Natural killer cell treated with Interleukin-12 subunit alpha and Interleukin-12 subunit beta and Interleukin-15 and Interleukin-18, amount 100 ng/mL, for 72 hours (primary cell): ENCODE measurements at places on chromosomes 4 and X. TPM values are rescaled to one million over a fixed set of nuclear protein-coding genes. Genes with fewer than 3 reads are reported as not detected.

Gene TRAPPC2
- total RNA-seq = 32.0 TPM

DNA sequence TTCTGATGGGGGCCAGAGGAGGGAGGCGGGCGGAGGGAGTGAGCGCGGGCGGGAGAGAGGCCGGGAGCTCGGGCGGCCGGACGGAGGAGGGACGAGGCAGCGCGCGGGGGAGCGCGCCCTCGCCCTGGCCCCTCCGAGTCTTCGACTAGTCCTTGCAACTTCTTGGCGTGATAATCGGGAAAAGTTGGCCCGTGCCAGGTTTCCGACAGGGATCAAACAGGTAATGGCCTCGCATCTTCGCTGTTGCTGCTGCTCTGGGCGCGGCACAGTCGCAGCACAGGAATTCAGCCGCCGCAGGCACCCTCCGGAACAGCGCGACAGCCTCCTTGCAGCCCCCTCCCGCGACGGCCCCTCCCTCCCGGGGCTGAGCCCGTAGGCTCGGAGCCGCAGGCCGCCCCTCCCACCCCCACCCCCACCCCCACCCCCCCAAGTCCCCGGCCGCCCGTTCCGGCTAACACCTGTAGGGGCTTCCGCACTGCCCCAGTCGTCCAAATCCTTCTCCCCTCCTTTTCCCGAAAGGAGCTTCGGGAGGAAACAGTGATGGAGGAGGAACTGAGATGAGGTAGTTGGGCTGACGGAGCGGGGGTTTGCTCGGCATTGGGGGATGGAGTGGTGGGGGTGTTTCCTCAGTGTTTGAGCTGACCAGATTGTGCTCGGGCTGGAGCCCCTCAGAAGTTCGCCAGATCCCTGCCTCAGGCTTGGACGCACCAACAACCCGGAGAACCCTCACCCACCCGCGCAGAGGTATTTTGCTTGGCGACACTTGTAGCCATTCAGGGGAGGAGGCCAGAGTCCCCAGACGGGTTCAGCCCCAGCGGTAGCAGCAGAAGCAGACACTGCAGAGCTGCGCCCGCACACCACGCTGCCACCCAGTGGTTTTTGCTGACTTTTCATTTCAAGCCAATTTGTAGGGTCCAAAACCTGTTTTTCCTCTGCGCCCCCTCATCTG is at the start of gene FGF13:
TSS of gene FGF13 (minus strand) at position 319 of the 949 bp plus-strand sequence. CDS start 714 bp downstream, outside the sequence.
- DNase-seq = no peak

Gene MAPK10
- total RNA-seq = 0.28 TPM

- no peak for DNase-seq
Observed at GRCh38 chr4:116018831-116019230, 905.4 kb upstream of the NDST4 start.

Gene LRCH2
- not detected for total RNA-seq

GRCh38 chr4:39543034-39543433 is 15.8 kb upstream of the UGDH start:
- no peak for DNase-seq

DNA sequence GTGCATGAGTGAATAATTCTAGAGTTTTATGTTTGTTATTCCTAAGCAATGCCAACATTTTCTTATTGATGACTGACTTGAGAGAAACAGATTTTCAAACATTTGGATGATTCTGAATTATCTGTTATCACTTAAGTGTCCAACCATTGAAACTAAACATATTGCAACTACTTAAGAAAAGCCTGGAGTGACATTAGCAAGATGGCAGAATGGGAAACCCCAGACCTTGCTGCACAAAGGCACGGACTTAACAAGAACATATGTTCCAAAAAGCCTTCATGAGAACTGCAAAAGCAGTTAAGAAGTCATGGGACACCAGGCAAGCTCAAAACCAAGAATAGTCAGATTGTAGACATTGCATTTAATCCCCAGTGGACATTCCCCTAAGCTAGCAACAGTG is 215.1 kb downstream of the DCHS2 start:
- DNase-seq = no peak

DNA sequence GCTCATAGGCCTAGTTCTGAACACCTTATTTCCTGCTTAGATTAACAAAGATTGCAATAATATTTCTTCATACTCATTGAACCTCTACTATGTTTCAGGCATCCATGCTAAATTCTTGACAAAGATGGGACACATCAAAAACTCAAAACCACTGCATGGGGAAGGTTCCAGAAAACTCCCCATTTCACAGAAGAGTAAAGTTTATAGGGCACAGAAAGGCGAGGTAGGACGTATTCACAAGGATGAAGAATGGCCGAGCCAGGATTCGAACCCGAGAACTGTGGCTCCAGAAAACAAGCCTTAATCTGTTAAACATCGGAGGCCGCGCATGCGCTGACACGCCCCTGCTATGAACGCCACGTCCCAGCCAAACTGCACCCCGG is 688 bp downstream of the UXT start:
- no peak for DNase-seq

DNA sequence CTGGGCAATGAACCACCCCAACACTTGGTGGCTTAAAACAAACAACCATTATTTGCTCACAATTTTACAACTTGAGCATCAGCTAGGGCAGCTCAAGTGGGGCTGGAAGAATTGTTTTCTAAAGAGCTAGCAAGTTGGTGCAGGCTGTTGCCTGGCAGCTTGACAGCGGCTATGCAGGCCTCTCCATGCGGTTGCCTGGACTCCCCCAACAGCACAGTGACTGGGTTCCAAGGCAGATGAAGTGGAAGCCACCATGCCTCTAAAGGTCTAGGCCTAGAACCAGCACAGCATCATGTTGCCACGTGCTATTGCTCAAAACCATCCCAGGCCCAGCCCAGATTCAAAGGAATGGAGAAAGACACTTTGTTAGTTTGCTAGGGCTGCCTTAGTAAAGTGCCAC is 114.8 kb downstream of the BCOR start:
- no peak for DNase-seq

Gene NCAPG
- total RNA-seq = 32.6 TPM

GRCh38 chrX:10110316-10110935 is 46.3 kb upstream of the CLCN4 start:
- no peak for DNase-seq

DNA sequence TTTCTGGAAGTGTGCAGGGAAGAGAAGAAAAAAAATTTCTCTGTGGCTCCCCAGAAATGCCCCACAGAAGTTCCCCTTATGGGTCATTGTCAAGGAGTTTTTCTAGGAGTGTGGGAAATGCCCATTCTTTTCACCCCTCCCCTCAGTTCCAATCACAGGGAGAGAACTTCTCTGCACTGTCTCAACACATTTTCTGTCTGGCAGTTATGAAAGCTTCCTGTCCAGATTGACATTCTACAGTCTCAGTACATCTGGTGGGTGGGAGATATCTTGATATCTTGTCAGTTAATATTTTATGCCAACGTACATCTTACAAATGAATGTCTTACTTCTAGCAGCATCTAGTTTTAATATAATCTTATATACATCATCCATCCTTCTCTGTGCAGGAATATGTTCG is 566.8 kb upstream of the AADAT start:
- DNase-seq = no peak

Gene CLDN22
- not detected for total RNA-seq

- no peak for DNase-seq
Observed at GRCh38 chrX:108091878-108092291, 307 bp downstream of the ATG4A start.

DNA sequence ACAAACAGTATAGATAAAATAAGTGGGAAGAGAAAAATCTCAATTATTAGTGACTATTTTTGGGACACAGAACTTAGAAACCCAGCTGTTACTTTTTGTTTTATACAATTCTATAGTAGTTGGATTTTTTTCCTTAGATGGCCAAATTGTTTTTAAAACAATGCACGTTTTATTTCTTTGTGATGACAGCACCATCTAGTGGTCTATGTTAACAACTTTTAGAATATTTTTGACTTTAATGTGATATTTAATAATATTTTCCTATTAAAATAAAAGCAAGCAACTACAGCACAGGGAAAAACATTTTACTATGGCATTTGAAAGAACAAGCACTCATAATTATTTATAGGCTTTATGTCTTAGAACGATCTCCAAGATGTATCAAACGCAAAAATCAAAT is 5.6 kb upstream of the SMIM31 start:
- no peak for DNase-seq

- peak; percentile 80 for DNase-seq
Observed at GRCh38 chr4:2261110-2261852, 628 bp downstream of the MXD4 start.

GRCh38 chrX:119186763-119187162 is 49.3 kb upstream of the PGRMC1 start:
- no peak for DNase-seq

- DNase-seq = no peak
Observed at GRCh38 chr4:76029300-76029699, 6.0 kb upstream of the CXCL10 start.

DNA sequence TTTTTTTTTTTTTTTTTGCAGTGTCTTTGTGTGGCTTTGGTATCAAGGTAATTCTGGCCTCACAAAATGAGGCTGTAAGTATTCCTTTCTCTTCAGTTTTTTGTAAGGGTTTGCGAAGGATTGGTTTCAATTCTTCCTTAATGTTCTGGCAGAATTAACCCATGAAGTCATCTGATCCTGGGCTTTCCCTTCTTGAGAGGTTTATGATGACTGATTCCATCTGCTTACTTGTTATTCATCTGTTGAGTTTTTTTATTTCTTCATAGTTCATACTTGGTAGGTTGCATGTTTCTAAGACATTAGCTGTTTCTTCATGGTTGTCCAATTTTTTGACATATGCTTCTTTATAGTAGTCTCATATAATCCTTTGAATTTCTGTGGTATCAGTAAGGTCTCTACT is 181.4 kb upstream of the PDE5A start:
- DNase-seq = no peak

Gene FANCB
- total RNA-seq = 19.1 TPM

DNA sequence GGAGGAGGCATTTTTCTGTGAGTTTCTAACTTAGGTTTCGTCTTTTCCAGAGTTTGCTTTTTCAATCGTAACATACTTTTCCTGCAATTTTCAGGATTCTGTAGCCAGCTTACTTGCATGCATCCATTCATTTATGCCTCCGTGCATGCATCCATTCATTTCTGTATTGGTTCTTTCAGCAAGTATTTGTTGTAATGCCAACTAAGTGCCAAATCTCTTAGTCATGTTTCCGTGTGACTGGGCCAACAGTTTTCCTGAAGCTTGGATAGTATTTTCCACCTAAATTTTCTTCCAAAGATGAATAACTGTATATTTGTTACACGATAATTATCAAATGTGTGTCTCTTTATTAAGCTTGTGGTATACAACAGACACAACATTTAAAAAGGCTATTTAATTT is 41.5 kb downstream of the CBLL2 start:
- no peak for DNase-seq

DNA sequence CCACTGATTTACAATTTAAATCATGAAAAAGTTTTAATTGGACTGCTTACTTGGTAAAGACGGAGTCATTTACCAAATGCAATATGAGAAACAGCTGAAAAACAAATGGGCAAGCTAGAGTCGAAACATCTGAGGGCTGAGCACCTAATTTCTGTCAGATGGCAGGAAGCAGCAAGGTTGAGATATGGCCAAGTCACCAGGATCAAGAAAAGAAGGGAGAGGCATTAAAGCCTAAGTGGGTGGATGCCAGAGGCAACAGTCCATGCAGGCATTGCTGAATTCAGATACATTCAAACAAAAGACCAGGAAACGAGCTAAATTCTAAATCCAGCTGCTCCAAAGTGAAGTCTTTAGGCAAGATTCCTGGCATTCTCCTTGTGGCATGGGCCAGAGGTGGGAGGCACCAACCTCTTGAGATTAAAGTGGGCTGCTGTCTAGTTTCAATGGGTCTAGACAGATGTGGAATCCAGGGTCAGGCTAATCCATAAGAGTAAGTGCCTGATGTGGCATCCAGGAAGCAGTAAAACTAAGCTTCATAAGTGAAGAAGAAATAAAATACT is 8.0 kb upstream of the ARSJ start:
- no peak for DNase-seq

Gene CENPE
- 69.6 TPM for total RNA-seq

- no peak for DNase-seq
Observed at GRCh38 chrX:119783026-119783425, 8.4 kb downstream of the RPL39 start.

- no peak for DNase-seq
Observed at GRCh38 chr4:53809816-53810215, 218.5 kb upstream of the LNX1 start.

Gene MAGEA11
- not detected for total RNA-seq

Gene CD38
- 94.7 TPM for total RNA-seq

DNA sequence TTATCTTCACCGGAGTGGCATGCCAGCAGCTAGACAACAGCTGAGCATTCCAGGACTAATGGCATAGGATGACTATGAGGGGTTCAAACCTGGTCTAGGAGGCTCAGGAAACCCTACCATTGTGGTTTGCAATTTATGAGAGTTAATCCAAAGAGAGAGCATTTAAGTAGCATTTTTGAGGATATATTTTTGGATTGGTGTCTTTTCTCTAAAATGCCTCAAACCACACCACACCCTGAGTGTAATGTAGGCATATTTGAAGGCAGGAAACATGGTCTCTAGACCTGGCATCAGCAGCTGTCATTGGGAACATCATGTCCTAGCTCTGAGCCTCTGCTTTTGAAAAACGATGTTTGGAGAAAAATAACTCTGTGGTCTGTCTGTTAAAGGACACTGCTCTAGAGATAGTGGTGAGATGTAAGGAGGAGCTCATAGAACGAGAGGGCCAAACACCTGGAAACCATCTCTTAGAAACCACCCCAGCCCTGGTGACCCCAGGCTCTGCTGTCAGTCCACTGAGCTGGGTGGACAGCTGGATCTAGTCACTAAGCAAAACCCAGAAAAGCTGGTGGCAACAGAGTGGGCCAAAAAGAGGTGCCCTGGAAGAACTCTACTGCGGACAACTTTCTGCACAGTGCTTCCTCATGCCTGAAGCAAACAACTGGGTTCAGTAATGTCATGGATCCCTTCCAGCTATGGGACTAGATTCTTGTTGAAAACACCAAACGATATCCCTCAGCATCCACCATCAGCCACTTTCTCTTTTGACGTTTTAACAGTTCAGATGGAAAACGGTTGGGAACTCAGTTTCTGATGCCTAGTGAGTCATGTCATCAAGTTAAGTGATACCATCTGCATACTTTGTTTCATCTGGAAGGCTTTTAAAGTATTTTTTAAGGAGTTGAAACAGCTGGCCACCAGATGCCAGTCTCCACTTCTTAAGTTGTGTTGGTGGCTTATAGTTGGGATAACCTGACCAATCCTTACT is 100.2 kb upstream of the C1QTNF7 start:
- no peak for DNase-seq

Gene PPAT
- 52.9 TPM for total RNA-seq

DNA sequence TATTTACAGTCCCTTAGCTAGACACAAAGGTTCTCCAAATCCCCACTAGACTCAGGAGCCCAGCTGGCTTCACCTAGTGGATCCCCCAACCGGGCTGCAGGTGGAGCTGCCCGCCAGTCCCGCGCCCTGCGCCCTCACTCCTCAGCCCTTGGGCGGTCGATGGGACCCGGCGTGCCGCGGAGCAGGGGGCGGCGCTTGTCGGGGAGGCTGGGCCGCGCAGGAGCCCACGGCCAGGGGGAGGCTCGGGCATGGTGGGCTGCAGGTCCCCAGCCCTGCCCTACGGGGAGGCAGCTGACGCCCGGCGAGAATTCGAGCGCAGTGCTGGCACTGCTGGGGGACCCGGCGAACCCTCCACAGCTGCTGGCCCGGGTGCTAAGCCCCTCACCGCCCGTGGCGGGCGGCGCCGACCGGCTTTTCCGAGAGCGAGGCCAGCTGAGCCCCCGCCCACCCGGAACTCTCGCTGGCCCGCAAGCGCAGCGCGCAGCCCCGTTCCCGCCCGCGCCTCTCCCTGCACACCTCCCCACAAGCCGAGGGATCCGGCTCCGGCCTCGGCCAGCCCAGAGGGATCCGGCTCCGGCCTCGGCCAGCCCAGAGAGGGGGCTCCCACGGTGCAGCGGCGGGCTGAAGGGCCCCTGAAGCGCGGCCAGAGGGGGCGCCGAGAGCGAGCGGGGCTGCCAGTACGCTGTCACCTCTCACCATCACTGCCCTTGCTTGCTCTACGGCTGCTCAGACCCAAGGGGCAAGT is 39.4 kb downstream of the WFS1 start:
- peak; percentile 59 for DNase-seq
